ENCODE measurements at places on chromosomes 3 and 15. TPM values are rescaled to one million over a fixed set of nuclear protein-coding genes. Genes with fewer than 3 reads are reported as not detected.

The PPIP5K1 gene
- total RNA-seq = 35.6 TPM

DNA sequence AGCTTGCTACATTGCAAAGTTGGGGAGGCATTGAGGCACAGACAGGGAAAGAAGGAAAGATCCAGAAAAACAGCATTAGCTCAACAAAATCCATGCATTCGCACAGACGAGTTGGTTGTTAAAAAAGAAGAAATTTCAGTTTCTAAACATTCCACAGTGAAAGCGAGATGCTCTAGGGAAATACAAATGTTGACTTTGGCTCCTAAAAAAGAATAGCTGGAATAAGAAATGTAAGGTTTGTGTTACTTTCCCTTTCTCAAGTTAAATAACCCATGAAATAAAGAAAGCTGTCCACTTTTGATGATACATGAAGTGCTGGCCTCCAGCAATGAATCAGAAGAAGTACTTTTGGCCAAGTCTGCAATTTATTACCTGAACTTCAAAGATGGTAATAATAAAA is 465.1 kb downstream of the ERC2 start:
- DNase-seq = no peak

- no peak for DNase-seq
These were observed 473.1 kb upstream of the UBE2E2 start for GRCh38 chr3:22729981-22730380.

- DNase-seq = no peak
These were observed 250.8 kb upstream of the CBLB start for GRCh38 chr3:106119614-106120082.

The VWA5B2 gene
- not detected for total RNA-seq

The TMPRSS7 gene
- not detected for total RNA-seq

DNA sequence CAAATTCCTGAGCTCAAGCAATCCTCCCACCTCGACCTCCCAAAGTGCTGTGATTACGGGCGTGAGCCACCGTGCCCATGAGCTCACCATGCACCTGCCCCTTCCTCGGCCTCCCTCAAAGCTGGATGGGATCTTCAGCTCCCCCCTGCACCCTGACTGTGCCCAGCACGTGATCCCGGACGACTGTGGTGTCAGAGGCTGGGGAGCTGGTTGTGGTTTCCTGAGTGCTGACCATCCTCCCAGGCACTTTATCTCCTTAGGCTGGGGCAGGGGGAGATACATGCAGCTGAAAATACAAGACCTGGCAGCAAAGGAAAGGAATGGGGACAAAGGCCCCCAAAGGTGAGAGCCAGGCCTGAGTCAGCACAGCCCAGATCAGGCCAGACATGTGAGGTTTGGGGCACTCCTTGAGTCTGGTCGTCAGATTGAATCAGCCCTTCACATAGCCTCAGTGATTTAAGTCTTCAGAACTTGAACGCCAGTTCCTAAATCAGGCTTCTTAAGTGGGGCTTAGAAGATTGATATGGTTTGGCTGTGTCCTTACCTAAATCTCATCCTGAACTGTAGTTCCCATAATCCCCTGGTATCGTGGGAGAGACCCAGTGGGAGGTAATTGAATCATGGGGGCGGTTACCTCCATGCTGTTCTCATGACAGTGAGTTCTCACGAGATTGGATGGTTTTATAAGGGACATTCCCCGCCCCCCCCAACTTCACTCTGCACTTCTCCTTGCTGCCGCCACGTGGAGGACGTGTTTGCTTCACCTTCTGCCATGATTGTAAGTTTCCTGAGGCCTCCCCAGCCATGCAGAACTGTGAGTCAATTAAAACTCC is 35.8 kb downstream of the PRKCD start:
- peak; percentile 28 for DNase-seq

- no peak for DNase-seq
These were observed 59.6 kb upstream of the TSC22D2 start for GRCh38 chr3:150348500-150348899.

GRCh38 chr3:57577801-57578200 is 19.3 kb downstream of the ARF4 start:
- no peak for DNase-seq

DNA sequence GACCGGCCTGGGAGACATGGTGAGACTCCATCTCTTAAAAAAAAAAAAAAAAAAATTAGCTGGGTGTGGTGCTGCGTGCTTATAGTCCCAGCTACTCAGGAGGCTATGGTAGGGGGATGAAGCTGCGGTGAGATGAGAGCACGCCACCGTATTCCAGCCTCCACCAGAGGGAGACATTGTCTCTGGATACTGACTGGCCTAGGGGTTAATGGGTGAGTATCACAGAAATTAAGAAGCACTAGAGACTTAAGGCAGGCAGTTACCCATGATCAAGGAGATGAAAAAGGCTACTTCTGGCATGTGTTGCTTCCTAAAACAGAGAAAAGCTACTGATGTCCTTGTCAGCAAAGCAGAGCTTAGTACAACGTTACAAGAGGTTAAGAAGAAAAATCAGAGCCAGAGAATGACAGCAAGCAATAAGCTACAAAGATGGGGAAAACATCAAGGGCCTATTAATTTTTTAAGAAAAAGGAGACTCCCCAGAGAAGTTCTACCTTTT is 8.6 kb downstream of the TFRC start:
- DNase-seq = peak; percentile 78

The UQCRC1 gene
- total RNA-seq = 246 TPM

- no peak for DNase-seq
These were observed 79.8 kb downstream of the RFTN1 start for GRCh38 chr3:16433701-16434151.

The ETV5 gene
- 16.3 TPM for total RNA-seq

- DNase-seq = no peak
These were observed 52.6 kb downstream of the UACA start for GRCh38 chr15:70710714-70711113.

The OXTR gene
- total RNA-seq = 3.9 TPM

GRCh38 chr3:56751056-56751707 is 50.6 kb downstream of the ARHGEF3 start:
- DNase-seq = no peak

GRCh38 chr3:172539273-172539672 is 16.0 kb upstream of the TNFSF10 start:
- no peak for DNase-seq

- DNase-seq = no peak
These were observed 3.4 kb downstream of the TSC22D2 start for GRCh38 chr3:150411546-150411945.

DNA sequence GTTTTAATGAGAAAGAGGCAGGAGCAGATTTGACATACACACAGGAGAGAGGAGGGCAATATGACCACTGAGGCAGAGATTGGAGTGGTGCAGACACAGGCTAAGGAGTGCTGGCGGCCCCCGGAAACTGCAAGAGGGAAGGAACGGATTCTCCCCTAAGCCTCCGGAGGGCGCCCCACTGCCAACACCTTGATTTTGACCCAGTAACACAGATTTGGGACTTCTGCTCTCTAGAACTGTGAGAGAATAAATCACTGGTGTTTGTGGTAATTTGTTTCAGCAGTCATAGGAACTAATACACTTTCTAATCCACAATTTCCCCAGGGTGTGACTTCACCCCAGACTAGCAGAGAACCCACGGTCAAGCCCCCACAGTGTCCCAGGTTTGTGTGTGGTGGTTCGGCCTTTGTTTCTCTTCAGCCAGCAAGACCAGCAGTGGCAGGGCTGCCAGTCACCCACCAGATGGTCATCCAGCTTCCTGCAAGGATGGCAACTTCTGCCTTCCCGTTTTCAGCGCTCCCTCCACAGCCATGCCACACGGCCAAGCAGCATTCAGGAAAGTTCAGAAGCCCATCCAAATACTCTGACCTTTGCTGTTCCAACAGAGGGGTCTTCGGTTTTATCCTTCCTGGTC is 23.6 kb upstream of the TSPAN3 start:
- peak; percentile 38 for DNase-seq

DNA sequence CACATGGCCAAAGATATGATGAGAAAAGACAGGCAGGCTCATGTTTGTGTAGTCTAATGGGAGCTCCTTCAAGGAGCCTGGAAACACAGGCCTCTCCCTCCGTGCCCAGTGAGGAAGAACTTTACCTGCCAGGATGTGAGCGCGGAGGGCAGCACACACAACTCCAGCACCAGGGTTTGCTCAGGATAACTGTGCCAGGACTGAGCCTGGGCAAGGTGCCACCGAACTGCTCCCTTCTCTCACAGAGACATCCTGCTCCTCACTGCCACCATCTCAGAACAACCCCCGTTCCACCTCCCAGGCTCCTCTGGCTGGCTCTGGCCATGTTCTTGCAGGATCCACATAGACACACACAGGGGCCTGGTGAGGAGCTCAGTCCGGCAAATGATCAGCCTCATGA is 87.4 kb downstream of the NUP210 start:
- DNase-seq = no peak

GRCh38 chr3:150703299-150703755 is 393 bp downstream of the ERICH6 start:
- DNase-seq = no peak

- peak; percentile 74 for DNase-seq
These were observed 641 bp downstream of the ACVR2B start for GRCh38 chr3:38454178-38454883.

DNA sequence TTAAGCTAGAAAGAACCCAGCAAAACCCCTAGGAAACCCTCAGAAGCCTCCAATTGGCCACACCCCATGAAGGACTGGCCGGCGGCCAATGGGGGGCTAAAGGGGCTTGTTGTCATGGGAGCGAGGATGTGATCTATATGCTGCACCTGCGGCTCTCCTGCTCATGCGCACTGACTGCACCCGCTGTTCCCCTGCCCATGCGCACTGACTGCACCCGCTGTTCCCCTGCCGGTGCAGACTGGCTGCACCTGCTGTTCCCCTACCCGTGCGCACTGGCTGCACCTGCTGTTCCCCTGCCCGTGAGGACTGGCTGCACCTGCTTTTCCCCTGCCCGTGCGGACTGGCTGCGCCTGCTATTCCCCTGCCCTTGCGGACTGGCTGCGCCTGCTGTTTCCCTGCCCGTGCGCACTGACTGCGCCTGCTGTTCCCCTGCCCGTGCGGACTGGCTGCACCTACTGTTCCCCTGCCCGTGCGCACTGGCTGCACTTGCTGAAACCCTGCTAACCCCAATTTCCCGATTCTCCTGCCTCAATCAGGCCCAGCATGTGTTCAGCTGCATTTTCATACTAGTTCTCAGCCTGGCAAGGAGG is 16.8 kb upstream of the MCCC1 start:
- peak; percentile 97 for DNase-seq

DNA sequence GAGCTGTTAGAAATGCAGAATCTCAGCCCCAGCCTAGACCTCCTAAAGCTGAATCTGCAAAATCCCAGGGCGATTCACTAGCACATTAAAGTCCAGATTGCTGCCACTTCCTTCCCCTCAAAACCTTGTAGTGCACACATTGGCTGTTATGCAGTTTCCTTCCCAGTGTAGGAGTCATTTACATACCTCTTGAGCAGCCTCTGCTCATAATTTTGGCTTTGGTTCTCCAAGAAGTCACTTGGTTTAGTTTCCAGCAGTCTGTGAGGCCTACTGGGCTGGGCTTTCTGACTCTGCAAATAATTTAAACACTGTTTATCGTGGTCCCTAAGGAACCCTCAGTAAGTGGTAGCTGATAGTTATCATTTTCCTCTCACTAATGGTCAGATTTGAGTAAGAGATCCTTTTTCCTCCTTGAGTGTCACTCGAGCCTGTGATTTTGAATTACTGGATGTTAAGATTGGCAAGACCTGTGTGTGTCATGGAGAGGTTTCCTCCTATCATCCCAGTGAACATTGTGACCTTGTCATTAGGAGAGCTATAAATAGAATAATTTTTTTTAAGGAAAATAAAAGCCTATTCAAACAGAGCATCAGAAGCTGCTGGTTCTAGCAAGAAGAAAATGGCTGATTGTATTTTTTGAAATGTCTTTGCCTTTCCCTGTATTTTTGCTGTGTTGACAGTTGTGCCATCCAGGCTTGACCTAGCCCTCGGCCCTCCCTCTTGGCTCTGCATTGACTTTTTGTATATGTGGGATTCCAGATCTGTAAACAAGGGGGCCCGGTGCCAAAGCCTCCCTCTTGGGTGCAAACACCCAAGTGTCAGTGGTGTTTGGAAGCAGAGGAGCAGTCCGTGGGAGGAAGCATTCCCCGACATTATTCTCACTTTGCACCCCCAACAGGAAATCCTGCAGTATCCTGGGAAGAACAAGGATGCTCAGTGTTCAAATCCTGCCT is 134.8 kb upstream of the ANKRD28 start:
- DNase-seq = no peak

DNA sequence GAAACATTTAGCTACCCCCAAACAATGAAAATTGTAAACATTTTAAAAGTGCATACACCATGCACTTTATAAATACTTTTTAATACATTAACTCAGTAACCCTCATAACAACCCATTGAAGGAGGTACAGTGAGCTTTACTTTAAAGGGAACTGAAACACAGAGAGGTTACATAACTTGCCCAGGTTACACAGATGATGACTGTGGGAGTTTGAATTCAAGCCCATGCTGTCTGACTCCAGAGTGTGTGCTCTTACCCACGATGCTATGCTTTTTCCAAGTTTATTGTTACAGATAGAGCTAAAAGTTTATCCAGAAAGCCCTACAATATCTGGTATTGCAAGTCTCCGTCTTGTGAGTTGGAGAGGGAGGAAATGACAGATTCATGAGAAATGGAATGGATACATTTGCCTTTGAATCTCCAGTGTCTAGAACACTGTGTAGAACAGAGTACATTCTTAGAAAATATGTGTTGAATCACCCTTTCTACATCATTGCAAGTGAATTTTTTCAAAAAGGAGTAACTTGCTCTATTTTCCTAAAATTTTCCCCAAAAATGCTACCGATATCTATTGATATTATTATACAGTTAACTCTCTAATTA is 428.3 kb downstream of the NAALADL2 start:
- DNase-seq = no peak

DNA sequence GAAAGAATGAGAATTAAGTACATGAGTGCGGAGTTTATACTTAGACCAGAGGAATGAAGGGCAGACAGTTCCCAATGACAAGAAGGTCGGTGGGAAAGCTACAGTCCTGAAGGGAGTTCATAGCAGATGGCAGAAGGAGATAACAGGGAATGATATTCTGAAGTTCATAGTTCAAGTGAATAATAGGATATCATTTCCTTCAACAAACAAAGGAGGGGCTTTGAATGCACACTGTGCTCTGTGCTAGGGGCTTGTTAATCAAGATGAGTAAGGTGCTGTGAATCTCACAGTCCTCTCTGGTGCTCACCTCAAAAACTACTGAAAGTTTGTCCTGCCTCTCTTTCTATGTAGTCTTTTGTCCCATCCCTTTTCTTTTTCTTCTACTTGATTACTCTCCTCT is 41.9 kb downstream of the SIDT1 start:
- no peak for DNase-seq

All from neural progenitor cell (in vitro differentiated cells).